HS-27A (cell line): ENCODE measurements at places on chromosomes 7 and 10.

DNA sequence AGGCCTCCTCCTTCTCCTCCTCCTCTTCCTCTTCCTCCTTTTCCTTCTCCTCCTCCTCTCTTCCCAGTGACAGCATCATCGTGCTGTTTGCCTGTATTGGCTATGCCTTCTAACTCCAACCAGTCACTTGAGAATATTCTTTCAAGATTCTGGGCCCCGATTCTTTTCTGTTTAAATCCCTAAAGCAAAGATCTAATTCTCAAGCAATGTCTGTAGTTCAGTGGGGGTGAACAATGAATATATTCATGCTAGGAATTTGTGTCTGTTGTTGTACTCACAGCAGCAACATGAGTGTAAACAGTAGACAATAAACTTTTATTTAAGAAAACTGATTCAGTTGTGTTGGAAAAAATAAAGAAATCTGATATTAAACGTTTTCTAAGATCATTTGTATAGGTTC lies 30.7 kb downstream of the NUDT5 start:
- DNase-seq: no peak

GRCh38 chr7:77537136-77537777 lies at the start of gene PTPN12:
Gene PTPN12 (plus strand): TSS chr7:77537295. CDS start chr7:77537547, 252 bp downstream.
- peak; percentile 30 for DNase-seq

GRCh38 chr10:132107949-132108877 lies 42.5 kb downstream of the JAKMIP3 start:
- DNase-seq: no peak

DNA sequence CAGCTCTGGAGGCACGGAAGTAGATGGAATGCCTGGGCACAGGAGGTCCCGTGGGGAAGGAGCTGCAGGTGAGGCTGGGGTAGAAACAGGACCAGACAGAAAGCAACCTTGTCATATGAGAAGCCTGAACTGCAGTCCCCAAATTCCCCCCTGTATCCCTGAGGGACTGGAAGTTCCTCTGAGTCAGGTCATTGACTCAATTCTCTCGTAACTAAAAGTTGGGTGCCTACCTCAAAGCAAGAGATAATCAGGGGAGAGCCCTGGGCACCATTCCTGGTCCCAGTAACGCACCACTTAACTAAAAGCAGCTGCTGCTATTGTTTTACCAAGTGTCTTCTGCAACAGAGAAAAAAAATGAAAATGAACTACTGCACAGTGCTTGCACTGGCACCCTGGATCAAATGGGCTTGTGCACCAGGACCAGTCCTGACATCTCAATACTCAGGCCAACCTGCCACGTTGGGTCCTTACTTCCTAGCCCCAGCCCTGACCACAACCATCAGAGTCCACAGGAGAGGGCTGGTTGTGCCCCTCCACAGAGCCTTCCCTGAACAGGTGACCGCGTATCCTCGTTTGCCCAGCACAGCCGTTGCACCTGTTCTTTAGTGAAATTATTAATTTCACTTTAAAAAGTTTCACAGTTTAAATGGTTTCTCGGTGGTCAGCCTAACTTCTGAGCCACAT lies 79.3 kb downstream of the GRID1 start:
- no peak for DNase-seq

- no peak for DNase-seq
Observed at GRCh38 chr10:48493083-48493871, 111.6 kb downstream of the ARHGAP22 start.

GRCh38 chr10:46228563-46229071 lies 58.2 kb upstream of the ANTXRL start:
- no peak for DNase-seq

DNA sequence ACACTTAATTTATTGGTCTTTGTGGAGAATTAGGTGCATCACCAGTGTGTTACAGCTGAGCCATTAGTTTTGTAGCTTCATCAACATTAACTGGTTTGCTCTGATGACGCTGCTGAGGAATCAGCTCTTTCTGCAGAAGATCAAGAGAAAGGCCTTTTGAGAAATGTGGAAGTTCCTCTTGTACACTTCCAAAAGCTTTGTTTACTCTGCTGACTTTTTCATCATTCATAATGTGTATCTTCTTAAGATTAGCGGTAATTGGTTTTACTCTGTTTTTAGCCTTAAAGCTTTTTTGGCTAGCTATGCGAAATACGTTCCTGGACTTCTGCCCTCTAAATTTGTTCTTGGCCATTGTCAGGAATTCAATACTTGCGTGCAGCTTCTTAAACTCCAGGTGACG lies 8.2 kb upstream of the PHYH start:
- no peak for DNase-seq

GRCh38 chr10:92530421-92530820 lies 43.5 kb downstream of the IDE start:
- DNase-seq: no peak

DNA sequence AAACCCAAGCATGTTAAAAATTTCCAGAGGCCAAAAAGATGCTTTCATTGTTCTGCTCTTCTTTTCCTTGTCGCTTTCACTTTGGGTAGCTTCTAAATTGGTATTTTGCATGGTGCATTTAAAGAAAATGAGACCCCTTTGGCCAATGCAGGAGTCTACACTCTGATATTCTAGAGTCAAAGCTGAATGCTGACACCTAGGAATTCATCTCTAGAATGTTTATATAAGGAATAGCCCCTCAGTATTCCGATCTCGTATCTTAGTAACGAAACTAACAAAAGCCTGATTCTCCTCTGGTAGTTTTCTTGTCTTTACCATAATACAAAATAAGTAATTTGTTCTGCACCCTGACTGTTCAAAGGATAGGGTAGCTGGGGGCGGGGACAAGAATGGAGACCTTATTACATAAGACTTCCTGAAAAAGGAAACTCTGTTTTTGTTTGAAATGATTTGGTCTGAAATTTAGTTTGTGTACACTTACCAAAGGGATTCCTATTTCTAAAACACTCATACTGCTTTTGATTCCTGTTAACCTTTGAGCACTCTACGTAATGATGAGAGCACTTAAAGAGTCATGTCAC lies 17.1 kb downstream of the IKZF1 start:
- DNase-seq: no peak

GRCh38 chr7:117596134-117596533 lies 116.3 kb downstream of the CFTR start:
- no peak for DNase-seq

DNA sequence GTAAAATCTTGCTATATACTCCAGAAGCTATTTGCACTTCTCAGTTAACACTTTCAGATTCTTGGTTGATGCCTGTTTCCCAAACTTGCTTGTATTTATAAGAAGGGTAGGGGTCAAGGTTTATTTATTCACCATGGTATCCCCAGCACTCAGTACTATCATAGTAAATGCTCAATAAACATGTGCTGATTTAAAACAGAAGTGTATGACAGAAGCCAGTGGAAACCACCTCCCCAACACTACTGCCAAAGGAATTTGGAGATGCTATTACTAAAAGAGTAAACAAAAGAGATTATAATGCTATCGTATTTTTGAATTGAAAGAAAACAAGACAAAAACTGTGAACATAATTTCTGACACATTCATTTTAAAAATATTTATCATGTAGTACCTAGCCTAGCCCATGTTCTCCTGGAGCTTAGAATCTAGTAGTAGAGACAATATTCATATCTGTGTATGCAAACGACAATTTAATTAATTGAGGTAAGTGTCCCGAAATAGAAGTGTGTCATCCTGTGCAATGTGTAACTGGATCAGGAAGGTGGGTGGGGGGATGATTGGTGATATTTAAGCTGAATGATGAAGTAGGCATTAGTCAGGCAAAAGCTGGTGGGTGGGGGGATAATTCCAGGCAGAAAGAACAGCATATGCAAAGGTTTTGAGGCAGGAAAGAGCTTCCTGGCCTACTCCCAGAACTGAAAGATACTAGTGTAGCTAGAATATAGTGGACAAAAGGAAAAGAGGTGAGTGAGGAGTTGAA lies 77.5 kb downstream of the HGF start:
- DNase-seq: no peak

DNA sequence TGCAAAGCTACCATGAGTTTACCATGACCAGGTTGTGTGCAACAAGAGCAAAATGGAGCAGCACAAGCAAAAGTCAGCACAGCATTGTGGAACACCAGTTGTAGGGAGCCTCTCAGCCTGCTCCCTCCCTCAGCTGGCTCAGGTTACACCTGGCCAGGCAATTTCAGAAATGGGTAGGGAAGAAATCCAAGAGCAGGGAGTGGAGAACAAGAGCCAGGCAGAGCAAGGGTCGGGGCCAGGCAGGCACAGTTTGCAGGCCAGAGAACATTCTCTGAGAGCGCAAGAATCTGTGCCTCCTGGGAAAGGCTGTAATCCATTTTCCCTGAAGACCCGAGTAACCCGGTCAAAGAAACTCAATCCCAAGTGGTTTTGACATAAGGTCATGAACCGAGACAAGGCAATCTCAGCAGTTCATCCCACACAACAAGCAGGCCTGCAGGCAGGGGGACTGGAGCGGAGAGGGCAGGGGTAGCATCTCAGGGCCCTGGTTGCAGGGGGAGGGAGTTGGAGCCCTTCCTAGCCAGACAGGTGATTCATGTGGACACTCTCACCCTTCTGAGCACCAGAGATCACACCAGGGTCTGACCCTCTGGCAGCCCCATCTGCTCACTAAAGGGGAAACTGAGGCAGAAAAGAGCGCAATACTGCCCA lies 258.4 kb downstream of the PLXNA4 start:
- no peak for DNase-seq

- no peak for DNase-seq
Observed at GRCh38 chr10:124698545-124699469, 45.4 kb downstream of the FAM53B start.

DNA sequence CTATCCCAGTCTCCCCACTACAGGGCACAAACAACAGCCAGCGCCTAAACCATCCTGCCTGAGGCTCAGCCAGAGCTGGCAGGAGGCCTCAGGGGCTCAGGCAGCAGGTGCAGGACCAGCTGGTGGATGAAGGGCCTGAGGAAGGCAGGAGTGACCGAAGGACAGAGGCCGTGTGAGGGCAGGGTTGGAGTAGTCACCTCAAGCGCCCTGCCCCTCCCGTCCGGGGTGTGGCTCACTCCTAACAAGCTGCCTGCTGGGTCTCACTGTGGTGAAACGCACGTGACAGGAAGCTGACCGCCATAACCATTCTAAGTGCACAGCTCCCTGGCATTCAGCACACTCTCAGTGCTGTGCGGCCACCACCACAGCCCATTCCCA lies 281.1 kb downstream of the ELFN1 start:
- DNase-seq: no peak

GRCh38 chr10:116240157-116240950 lies 32.7 kb downstream of the GFRA1 start:
- no peak for DNase-seq

DNA sequence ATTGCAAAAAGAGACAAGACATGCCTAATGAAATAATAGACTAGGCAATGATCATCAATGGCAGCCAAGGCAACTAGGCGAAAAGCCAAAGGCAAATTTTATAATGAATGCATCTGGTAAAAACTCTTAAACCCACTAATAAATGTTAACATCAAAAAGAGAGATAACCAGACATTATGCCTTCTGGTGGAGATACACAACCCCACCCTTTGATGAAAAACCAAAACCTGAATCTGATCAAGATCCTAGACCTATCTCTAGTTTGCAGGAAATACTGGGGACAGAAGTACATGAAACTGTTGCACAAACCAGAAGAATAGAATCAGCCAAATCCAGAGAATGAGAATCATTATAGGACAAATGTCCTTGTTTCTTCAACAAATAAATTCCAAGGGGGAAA lies 22.0 kb upstream of the GSAP start:
- no peak for DNase-seq

DNA sequence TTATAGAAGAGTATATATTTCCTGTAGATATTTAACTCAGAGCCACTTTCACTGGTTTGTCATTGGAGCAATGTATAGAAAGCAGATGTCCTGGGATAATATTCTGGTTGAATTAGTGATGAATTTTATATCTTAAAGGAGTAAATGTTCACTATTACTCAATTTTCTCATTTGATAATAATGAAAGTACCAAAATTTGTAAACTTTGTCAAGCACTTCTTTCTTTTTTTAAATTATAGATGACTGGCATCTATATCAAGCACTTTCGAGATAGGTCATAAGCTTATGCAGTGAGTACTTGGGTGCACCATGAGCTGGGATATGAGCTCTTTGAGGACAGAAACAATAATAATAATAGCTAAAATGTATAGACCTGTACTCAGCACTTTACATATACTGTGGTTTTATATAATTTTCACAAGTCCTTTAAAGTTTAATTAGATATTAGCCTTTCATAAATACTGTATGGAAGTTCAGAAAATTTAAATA lies 11.3 kb downstream of the RSBN1L start:
- DNase-seq: no peak

- DNase-seq: peak; percentile 1
Observed at GRCh38 chr7:83976302-83976701, 218.3 kb downstream of the SEMA3A start.

DNA sequence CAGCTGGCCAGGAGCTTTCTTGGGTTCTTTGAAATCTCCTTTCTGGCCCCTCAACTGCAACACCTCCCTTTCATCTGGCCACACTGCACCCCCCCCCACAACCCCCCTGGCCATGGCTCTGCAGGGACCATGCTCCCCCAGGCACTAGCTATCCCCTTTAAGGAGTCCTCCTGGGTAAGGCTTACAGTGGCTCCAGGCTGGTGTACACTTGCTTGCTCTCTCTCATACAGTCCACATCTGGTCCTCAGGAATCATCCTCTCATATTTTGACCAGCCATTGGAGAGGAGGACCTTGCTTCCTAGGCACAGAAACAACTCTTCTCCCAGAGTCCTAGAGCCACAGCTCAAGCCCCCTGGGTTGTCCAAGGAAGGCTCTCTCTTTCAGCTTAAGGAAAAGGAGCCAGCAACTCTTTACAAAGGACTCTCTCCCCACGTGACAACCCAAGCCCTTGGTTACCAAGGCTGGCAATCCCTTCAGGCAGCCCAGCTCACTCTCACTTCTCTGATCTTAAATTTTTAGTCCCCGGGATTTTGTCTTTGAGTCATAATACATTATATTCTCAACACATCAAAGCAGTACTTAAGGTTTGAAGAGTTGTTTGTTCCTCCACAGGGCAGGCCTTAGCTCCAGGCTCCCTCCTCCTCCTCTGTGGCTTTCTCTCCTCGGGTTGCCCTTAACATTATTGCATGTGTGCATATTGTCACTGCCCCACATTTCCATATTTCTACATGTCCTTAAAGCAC lies 9.9 kb downstream of the GARIN1A start:
- DNase-seq: no peak
